NCI-H345 (cell line): ENCODE measurements at places on chromosomes 2 and 18.

DNA sequence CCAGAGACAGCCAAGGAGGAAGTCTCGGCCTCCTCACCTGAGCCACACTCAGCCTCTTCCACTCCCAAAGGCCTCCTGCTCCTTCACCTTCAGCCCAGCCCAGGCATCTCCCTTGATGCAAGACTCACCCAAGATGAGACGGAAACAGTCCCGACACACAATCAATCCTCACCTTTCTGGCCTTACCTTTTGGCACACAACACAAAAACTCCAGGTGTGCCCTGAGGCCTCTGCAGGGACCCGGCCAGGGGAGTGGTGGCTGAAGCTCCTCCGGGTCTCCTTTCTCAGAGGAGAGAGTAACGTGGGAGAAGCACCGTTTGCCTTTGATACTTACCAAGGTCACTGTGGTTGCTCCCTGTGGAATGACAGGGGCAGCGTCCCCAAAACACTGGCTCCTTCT lies 23.8 kb upstream of the EFHD1 start:
- no peak for DNase-seq

- no peak for DNase-seq
Observed at GRCh38 chr2:137254052-137254451, 488.7 kb downstream of the THSD7B start.

- DNase-seq = no peak
Observed at GRCh38 chr2:33000986-33001385, 54.2 kb downstream of the LTBP1 start.

DNA sequence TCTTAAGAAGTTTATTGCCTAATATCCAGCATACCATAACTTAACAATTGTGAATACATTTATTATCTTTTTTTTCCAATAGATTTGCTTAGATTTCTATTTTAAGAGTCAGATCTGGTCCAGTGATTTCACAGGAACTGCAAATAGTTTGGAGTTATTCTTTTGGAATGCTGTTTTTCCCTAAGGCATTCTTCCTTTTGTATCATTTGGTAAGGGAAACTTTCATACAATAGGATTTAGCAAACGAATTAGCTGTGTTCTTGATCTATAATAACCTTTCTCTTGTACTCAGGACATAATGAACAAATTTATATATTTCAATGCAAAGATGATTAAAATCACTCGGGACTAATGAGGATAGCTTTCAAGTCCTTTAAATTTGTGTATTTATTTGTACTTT lies 201.6 kb downstream of the ERBB4 start:
- no peak for DNase-seq

DNA sequence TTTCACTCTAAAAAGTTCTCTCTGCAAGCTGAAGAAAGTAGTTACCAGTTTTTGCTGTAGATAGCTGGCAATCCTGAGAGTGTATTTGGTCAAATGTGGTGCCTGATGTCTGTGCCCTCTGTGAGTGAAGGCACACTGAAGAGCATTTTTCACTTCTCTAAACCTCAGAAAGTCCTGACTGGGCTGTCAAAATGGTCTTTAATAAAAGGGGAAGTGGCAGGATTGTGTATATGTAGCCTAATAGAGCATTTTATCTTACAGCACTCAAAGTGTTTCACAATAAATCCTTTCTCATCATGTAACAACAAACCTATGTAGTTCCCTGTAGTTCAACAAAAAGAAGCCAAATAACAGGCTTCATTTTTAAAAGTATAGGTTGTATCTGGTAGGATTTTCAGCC lies 1552.3 kb upstream of the SLC39A10 start:
- DNase-seq = no peak

DNA sequence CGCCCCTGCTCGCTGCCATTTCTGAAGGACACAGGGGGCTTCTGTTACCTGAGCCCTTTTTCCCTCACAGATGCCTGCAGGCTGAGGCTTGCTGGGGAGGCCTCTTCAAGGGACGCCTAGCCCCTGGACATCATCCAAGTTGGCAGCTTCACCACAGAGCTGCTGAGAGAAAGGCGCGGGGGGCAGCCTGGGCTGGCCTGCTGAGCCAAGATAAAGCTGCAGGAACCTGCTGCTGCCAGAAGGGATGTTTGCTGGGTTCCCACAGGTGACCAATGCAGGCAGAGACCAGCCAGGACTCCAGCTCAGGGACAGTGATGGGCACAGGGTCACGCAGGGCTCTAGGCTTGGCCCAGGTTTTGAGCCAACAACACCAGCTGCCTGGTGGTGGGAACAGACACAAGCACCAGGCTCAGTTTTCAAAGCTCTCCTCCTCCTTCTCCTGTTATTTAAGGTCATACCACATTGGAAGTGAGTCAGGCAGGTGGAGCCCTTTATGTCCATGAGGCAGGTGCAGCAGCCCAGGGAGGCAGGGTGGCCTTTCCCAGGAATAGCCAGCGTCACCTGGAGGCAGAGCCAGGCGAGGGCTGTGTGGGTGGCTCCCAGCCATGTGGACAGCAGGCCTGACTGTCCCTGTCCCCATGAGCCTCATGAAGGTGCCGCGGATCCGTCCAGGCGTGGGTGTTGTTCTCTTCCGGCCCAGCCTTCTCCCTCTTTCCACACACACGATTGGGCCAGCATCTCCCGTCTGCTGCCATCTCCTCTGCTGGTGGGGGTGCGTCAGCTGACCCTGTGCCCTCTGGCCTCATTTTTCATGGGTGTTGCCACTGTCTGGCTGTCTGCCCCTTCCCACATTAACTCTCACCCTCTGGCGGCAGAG lies 515.5 kb upstream of the MYT1L start:
- DNase-seq = peak; percentile 99

DNA sequence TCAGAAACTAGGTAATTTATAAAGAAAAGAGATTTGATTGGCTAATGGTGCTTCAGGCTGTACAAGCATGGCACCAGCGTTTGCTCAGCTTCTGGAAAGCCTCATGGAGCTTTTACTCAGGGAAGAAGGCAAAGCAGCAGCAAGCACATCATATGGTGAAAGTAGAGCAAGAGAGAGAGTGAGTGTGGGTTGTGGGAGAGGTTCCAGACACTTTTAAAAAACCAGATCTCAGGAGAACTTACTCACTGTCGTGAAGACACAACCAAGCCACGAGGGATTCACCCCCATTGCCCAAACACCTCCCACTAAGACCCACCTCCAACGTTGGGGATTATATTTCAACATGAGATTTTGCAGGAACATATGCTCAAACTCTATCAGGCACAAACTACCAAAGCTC lies 554.6 kb upstream of the TNP1 start:
- DNase-seq = no peak

- no peak for DNase-seq
Observed at GRCh38 chr2:198440833-198441232, 636.4 kb downstream of the PLCL1 start.

DNA sequence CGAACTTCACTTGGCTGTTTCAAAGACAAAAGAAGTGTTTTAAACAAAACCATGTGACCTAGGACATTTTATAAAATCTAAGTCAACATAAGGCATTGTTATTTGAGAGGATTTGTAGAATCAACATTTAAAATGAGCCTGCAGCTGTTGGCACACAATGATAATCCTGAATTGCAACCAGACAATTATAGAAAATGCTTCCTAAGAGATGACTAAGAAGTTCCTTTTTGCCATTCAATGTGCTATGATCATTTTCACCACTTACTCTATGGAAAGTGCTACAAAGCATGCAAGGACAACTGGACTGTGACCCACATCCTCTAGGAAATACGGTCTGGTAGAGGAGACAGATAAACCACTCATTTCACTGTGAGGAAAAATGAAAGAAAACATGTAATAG lies 246.4 kb downstream of the CDH20 start:
- DNase-seq = peak; percentile 27

GRCh38 chr2:219163156-219163555 lies 2.5 kb upstream of the NHEJ1 start:
- no peak for DNase-seq

- no peak for DNase-seq
Observed at GRCh38 chr2:150162241-150162942, 325.1 kb downstream of the RND3 start.

DNA sequence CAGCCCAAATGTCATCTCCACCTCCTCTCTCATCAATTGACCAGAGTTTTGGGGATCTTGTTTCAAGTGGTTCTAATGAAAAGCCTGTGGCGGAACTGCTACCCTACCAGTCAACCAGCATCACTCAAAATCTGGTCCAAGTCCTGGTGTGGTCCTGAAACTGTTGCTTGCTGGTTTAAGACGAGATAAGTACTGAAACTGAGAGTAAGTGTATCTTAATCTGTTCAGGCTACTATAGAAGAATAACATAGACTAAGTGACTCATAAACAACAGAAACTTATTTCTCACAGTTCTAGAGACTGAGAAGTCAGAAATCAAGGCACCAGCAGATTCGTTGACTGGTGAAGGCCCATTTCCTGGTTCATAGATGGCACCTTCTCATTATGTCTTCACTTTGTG lies 879 bp upstream of the GALNT5 start:
- no peak for DNase-seq

DNA sequence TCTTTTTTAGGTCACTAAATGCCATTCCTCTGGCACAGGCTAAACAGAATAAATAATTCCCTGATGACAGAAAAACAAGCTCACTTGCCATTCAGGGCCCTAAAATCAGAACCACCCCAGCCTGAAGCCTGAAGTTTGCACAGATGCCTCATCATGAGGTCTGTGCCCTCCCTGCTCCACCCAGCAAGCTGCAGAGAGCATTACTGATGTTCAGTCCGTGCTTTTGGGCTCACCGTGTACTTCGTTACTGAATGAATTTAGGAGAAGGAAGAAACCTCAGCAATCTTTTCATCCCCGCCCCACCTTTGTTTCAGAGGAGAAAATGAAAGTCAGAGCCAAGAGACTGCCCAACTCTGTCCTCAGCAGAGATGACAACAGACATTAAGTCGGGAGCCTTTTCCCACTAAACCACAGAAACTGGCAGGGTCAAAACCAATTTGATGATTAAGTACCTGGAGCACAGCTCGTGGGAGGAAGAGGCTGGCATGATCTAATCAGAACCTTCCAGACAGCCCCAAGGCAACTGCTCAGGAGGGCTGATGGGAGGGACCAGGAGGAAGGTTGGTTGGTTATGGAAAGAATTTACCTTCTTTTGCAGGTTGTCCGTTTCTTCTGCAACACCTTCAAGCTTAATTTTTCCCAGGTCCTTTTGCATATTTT lies 122.7 kb downstream of the LAMA1 start:
- DNase-seq = no peak

DNA sequence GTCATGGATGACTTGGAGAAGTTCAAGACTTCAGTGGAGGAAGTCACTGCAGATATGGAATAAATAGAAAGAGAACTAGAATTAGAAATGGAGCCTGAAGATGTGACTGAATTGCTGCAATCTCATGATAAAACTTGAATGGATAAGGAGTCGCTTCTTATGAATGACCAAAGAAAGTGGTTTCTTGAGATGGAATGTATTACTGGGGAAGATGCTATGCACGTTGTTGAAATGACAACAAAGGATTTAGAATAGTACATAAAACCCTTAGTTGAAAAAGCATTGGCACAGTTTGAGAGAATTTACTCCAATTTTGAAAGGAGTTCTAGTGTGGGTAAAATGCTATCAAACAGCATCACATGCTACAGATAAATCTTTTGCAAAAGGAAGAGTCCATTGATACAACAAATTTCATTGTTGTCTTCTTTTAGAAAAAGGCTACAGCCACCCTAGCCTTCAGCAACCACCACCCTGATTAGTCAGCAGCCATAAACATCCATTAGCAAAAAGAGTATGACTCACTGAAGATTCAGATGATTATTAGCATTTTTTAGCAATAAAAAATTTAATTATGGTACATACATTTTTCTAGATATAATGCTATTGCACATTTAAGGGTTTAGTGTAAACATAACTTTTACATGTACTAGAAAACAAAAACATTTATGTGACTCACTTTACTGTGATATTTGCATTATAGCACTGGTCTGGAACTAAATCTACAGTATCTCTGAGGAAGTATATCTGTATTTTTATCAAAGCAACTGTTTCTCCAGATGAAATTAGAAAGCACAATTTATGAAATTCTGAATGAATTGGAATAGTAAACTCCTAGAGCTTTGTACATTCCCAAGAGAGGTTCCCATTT lies 110.5 kb upstream of the TACR1 start:
- DNase-seq = no peak

DNA sequence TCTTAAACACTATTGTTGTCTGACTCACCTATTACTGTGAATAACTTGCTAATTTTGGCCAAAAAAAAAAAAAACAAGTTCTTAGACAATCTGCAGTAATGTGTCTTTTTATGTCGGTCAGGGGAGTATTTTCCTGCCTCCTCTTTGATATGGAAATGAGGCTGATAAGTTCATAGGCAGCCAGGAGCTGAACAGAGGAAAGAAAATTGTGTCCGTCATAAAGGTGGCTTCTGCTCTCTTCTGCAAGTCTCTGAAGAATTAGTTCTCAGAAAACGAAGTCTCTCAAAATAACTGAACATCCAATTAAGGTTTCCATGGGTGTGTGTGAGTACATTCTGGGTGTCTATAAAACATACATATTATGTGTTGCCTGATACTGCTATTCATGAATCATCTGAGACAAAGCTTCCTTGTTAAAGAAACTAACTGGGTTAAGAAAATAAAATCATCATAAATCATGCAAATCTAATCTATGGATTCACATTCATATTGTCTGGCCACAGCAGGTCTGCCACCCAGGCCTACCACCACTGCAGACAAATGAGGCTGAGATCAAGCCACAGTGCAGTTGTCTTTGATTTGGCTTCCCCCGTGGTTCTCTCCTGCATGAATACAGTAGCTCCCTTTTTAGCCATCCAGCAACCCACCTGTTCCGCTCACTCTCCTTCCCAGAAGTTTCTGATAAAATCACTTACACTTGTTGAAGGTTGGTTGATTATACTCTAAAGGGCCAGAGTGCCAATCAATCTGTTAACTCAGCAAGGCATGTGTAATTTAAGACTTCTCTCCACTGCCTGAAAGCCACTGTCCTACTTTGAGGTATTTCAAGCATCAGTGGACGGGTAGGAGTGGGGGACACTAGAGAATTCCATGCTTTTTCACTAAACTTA lies 19.4 kb upstream of the SP5 start:
- no peak for DNase-seq

DNA sequence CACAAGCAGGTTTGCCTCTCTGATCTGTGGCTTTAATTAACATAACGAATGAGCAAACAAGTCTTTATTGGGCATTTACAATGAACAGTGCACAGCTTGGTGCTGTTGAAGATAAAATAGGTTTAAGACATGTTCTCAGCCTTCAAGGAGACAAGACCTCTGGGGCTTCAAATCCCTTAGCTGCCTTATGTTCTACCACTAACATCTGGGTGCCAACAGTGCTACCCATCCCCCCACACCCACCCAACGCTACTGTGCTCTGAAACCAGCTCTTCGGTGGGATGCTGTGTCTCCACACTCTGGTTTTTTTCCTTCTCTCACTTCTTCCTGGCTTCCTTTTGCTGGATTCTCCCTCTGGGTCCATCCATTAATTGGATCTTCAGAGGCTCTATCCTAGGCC lies 14.1 kb upstream of the B3GNT2 start:
- no peak for DNase-seq

- peak; percentile 28 for DNase-seq
Observed at GRCh38 chr2:27664154-27664574, 475 bp downstream of the SLC4A1AP start.

- DNase-seq = no peak
Observed at GRCh38 chr2:61671561-61672315, 133.6 kb upstream of the XPO1 start.

GRCh38 chr2:65153515-65153914 lies 23.6 kb upstream of the RAB1A start:
- DNase-seq = no peak
